ENCODE measurements at places on chromosomes 3 and 15.
A peak's percentile ranks its signal among the peaks of the same experiment; 100 is the strongest.

- DNase-seq, result no peak
Observed at GRCh38 chr3:159978353-159978752, 10.3 kb upstream of the IL12A start.

DNA sequence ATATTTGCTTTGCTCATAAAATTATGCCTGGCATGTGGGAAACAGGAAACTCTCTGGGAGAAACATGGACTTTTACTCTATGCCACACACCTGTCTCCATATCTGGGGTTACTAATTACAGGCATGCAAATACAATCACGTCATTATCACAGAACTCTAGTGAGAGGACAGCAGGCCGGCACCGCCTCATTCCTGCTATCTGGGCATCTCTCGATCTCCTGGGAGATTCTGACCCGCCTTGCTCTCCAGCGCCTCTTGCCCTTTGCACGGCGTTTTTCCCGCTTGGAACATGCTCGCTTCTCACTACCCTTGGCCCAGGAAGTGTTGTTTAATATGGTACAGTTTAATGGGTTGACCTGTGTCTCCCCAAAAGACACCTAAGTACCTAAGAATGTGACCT is 45.4 kb upstream of the PARL start:
- DNase-seq, result no peak

DNA sequence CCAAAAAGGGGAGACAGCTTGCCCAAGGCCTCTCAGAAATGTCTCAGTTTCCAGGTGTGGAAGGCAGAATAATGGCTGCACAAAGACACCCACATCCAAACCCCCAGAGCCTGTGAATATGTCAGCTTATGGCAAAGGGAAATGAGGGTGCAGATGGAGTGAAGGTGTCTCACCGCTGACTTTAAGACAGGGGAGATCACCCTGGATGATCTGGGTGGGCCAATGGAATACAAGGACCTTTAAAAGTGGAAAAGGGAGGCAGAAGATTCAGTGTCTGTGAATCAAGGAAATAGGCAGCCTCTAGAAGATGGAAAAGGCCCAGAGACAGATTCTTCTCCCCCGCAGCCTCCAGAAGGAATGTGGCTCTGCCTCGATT is 48.8 kb upstream of the ATP2B2 start:
- DNase-seq, result no peak

- DNase-seq, result no peak
Observed at GRCh38 chr3:150237490-150237889, 170.6 kb upstream of the TSC22D2 start.

DNA sequence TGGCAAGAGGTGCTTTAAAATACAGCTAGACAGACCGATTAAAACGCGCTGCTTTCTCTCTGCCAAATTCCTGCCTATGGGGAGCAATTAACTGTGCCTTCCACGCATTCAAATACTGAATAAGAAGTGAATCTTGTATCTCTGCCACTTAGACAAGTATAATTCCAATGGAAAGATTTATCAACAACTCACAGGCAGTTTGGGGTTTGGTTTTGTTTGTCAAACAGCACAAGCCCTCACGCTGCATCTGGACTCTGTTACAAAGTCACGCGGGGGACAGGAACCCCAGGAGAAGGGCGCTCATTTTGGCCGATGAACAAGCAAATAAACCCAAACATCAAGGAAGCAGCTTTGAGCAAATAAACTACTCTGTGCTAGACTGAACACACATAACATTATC is 61.8 kb upstream of the TMCO5A start:
- no peak for DNase-seq

GRCh38 chr3:192957441-192958021 is 39.9 kb upstream of the MB21D2 start:
- DNase-seq, result no peak

GRCh38 chr3:169923189-169923588 is 11.8 kb downstream of the SAMD7 start:
- DNase-seq, result no peak

GRCh38 chr3:133367403-133367802 is 32.5 kb upstream of the BFSP2 start:
- no peak for DNase-seq

GRCh38 chr15:56981160-56981559 is 62.7 kb downstream of the TCF12 start:
- DNase-seq, result no peak

DNA sequence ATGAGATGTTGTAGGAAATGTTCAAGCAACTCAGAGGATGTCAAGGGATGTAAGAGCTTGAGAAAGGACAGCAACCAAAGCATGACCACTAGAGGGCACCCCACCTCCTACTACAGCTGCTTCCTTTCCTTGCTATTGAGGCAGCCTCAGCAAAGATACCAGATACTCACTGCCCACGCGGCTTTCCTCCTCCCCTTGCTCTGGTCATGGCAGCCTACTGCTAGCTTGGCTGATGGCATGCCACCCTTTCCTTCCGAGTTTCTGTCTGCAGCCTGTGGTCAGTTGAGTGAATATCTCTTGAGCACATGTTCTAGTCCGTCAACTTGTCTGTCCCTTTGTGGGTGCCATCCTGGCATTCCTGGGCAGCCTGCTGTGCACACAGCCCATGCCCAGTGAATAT is 4.4 kb upstream of the CXCR6 start:
- DNase-seq, result peak; percentile 80

All from OCI-LY7 (cell line).